ENCODE measurements at places on chromosomes 16 and 17.

DNA sequence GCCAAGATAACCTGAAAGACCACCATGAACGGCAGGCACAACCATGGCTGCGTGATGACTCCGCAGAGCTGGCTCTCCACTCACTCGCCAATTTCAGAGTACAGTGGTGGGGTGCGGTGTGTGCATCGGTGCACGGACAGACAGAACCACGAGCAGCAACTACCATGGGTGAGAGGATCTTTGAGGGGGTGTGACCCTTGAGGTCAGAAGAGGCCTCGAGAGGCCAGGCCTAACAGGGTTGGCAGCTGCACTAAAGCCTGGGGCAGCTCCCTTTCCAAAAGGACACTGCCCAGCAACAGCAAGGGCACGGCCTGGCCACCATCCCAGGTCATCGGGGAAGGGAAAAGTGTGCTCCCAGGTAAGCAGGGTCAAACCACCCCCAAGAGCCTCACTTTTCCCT, 1.9 kb upstream of the ECI1 start:
- no peak for DNase-seq

GRCh38 chr17:62720126-62720850, 87.8 kb downstream of the MARCHF10 start:
- no peak for DNase-seq

GRCh38 chr16:27374804-27375425, 27.1 kb upstream of the IL21R start:
- peak; percentile 72 for DNase-seq

DNA sequence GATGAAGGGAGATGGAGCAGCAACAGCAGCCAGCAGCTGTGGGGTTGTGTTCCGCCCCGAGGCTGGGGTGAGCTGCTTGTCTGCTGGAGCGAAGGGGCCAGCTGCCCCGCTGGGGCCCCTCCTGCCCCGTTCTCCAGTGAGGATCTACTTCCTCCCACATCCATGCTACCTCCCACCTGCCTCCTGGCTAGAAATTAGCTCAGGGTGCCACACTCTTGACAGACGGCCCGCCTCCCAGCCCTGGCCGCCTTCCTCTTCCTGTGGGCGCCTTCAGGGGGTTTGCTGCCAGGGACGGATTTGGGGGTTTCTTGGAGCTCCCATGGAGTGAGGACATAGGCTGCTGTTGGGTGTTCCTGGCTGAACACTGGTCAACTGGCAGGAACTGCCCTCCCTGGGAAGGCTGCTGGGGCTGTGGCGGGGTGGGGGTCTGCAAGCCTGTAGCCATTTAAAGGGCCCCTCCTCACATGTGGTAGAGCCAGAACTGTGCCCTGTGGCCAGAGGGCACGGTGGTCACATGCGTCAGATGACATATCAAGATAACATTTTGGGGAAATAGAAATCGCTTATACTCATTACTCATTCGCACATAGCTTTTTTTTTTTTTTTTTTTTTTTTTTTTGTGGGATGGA, 13.1 kb downstream of the TBC1D24 start:
- no peak for DNase-seq

GRCh38 chr17:69761767-69762321, 313.2 kb upstream of the KCNJ16 start:
- no peak for DNase-seq

- no peak for DNase-seq
Observed at GRCh38 chr16:31113121-31114120, 4.0 kb upstream of the KAT8 start.

DNA sequence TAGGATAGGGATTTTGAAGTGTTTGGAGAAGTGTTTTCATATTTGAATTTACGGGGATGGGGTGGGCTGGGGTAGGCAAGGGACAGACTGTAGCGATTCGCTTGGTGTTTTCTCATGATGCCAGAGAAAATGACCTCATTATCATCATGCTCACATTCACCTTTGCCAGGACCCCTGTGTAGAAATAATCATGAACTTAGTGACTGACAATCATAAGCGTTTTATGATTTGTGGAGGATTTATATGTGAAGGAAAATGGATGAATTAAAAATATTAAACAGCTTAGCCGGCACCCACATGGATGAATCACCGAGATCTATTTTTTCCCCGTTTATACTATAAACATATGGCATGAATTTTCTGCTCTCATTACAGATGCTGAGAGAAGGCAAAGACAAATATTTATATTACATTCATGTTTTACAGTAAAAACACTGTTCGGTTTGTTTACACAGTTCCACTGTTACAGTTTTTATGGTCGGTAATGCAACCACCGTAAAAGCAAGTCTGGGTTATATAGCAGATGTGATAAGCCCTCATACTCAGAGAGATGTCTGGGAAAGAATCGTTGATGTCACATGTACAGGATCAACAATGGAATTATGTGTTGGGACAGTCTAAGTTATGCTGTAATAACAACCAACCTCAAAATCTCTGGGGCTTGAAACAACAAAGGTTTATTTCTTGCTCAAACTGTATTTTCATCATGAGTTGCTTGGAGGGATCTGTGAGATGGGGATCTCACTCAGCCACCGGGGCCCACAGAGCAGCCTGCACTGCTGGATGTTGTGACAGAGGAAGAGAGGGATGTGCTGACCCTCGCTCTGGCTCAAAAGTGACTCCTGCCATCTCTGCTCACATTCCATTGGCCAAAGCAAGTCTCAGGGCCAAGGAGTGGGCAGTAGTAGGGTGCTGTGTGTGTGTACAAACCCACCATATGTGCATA, 85.1 kb downstream of the WWOX start:
- no peak for DNase-seq

GRCh38 chr16:26762594-26762993, 304.1 kb upstream of the C16orf82 start:
- DNase-seq = no peak

DNA sequence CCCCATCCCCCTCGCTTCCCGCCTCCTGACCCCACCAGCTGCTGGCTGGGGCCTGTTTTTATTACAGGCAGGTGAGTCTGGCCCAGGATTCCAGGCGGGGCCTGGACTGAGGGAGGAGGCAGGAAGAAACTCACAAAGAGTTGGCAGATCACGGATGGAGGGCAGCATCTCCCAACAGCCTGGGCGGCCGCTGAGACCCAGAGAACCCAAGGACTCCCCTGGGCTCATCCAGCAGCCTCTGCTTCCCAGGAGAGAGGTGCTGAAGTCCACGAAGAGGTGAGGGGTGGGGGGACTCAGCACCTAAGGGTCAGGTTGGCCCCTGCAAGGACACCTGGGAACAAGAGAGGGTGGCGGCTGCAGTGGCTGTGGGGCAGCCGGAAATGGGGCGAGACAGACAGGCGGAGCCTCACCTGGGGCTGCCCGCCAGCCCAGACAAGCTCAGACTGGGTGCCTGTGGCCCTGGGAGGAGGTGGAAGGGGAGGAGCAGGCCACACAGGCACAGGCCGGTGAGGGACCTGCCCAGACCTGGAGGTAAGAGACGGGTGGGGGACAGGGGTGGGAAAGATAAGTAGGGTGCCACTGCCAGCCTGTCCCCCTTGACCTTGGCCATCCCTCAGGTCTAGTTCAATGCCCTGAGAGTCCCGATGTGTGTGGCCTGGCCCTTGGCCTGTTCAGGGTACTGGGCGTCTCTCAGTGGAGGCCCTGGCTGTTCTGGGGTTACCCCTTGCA, 8.7 kb upstream of the ADGRG1 start:
- DNase-seq = no peak

GRCh38 chr17:49570540-49571242, 5.0 kb upstream of the NXPH3 start:
- DNase-seq = no peak

GRCh38 chr16:69318177-69318910, 7.2 kb downstream of the VPS4A start:
- no peak for DNase-seq

- DNase-seq = no peak
Observed at GRCh38 chr17:29640413-29640812, 17.7 kb upstream of the CORO6 start.

DNA sequence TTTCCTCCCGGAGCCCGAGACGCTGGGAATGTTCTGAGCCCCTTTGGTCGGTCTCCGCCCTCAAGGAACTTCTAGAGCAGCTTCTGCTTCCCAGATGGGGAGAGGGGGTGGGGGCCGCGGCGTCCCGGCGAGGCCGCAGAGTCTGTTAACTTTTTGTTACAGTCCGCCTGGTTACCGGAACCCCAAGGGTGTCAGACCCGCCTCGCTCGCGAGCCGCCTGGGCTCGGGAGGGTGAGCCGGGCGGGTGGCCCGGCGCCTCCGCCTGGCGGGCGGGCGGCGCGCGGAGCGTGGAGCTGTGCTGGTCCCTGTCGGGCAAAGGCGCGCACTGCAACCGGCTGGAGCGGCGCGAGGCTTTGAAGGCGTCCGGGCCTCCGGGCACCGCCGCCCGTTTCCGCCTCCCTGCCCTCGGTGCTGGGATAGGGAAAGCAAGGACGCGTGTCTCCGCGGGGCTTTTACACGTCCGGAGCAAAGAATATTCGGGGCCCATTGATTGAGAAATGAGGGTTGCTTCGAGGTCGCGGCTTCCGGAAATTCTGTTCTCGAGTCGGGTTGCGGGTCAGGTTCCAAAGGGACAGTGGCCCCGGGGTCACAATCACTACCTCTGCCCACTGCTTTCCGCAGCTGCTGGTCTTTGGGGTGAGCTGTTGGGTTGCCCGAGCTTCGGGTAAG, 1.7 kb downstream of the HS3ST3B1 start:
- peak; percentile 86 for DNase-seq

DNA sequence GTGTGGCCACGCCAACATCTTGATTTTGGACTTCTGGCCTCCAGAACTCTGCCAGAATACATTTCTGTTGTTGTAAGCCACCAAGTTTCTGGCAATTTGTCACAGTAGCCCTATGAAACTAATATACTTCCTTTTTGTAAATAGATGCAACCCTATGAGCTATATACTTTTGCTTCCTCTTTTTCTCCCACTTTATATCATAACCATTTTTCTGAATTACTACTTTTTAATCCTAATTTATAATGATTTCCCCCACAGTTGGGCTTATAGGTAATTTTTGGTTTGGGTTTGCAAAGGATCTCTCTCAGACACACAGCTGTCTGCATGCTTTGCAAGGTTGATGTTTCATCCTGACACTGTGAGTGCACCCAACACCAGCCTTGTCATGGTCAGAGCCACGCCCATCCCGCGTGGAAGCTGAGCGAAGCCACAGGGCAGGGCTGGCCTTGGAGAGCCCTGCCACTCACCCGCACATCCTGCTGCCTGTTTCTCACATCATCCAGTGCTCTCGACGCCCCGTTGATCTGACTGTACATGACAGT, 5.8 kb downstream of the TRIM25 start:
- DNase-seq = peak; percentile 26

- no peak for DNase-seq
Observed at GRCh38 chr17:17348872-17349723, 45.9 kb downstream of the NT5M start.

GRCh38 chr16:23069844-23070243, 79.4 kb downstream of the USP31 start:
- no peak for DNase-seq

DNA sequence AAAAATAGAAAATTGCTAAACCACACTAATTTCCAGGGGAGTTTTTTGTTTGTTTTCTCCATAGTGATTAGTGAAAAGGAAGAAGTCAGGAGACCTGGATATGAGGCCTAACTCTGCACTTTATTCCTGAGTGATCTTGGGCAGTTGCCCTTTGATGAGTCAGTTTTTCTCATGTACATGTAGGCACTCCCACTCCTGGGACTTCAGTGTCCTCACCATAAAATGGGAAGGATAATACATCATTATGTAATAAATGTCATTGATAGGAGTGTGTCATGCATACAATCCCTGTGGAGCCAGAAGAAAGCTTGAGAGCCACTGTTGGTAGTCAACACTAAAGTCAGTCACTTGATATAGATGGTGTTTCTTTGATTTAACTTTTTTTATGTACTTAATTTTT, 32.5 kb downstream of the WIPF2 start:
- DNase-seq = no peak

DNA sequence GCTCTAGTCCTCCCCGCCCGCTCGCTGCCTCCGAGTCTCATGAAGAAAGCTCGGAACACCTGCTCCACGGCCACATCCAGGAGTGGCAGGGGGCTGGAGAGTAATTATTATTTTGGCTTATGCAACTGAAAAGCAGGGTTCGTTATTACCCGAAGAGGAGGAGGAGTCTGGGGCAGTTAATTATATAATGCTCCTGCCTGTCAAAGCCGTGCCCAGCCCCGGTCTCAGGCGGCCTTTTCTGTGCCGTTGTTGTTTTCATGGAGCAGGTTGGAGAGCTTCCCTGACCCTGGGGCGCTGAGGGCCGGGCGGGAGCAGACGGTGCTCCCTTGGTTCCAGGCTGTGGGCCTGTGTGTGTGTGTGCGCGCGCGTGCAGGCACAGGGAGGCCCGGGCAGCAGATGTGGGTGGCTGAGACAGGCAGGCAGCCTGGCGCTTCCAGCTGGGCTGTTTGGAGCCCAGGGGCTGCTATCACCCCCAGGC, 2.4 kb downstream of the JPH3 start:
- DNase-seq = no peak

DNA sequence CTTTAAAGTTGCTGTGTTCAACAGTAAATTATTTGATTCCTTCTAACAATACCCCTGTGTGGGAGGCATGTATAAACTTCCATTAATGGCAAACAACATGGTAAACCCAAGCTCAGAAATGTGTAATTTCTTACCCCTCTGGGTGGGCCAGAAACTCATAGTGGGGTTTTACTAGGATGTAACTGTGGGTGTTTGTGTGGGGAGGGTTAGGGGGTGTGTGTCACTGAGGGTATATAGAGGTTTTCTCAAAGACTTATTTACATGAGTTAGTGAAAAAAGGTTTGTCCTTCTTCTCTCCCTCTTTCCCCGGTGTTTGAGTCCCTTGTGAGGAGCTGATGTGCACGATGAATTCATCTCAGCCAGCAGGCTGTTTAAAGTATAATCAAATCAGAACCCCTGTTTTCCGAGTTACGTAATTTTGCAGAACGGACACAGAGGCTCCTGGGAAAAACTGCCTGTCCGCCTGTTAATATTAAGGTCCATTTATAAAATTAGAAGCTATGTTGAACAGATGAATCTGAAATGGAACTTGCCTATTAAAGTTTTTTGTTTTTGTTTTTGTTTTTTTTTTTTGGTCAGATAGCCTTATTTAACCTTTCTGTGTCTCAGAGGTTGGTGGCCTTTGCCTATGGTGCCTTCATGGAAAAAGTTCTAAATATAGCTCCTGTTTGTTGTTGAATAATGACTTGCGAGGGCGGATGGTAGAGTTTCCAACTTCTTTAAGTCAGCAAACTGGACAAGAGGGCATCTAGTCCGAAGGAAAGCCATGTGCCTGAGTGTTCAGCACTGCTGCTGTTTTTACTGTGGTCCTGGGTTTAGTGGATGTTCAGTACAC, 73.3 kb downstream of the MSI2 start:
- no peak for DNase-seq

DNA sequence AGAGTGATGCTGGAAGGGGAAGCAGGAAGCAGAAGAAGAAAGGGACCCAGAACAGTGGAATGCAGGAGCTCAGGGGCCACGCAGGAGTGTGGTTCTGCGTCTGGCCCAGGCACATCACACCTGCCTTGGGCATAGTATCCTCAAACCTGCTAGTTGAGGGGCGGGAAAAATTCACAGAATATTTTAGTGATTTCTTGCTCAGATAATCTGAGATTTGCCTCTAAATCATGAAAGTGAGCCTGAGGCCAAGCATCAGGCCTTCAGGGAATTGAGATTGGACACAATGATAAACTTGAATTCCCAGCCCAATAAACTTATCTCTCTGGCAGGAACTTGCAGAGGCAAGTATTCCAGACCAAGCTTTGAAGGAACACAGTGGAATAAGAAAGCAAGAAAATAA, 48.5 kb upstream of the CCL2 start:
- DNase-seq = no peak

GRCh38 chr16:65681406-65681805, 559.5 kb upstream of the CDH11 start:
- DNase-seq = no peak

GRCh38 chr16:73095885-73096421, 48.0 kb upstream of the ZFHX3 start:
- no peak for DNase-seq
